ENCODE measurements at places on chromosomes 11 and 22.
A peak's percentile ranks its signal among the peaks of the same experiment; 100 is the strongest.

DNA sequence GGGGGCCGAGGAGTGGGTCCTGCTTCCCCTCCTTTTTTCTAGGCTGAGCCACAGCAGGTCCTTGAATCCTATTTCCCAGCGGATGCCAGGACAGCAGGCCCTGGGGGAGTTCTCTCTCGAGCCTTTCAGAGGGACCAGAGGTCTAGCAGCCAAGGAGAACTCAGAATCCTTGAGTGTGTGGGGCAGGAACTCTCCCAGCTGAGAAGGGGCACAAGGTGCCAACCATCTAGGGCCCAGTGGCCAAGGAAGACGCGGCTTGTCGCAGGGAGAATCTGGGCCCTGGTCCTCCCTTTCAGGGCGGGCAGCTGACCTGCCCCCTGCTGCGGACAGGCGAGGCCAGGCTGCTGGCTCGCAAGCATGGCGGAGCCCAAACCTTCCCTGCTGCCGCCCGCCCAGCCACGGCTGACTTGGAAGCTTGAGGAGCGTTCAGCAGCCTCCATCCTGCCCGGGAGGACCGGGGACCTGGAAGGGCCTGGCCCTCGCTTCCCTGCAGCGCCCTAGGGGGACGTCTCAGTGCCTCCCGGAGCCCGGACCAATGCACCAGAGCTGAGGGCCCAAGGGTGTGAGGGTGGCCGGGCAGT lies 972 bp upstream of the TSSC4 start:
- DNase-seq = peak; percentile 26

GRCh38 chr11:12625438-12626071 lies 48.7 kb upstream of the TEAD1 start:
- no peak for DNase-seq

DNA sequence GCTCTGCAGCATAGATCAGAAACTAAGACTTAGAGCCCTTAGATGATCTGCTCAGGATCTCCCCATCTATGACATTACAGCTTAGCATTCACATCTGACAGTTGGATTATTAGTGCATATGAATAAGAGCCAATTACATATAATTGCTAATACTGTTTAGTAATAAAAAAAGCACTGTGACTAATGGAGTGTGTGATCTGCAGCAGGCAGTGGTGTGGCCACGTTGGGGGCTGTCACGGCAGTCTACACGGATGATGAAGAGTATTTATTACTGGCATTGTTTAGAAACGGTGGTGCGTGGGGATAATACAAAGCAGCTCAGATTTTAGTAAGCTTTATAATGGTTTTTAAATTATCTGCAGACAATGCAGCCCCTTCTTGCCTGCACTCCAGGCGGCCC lies 93.5 kb upstream of the TIMP3 start:
- DNase-seq = no peak

DNA sequence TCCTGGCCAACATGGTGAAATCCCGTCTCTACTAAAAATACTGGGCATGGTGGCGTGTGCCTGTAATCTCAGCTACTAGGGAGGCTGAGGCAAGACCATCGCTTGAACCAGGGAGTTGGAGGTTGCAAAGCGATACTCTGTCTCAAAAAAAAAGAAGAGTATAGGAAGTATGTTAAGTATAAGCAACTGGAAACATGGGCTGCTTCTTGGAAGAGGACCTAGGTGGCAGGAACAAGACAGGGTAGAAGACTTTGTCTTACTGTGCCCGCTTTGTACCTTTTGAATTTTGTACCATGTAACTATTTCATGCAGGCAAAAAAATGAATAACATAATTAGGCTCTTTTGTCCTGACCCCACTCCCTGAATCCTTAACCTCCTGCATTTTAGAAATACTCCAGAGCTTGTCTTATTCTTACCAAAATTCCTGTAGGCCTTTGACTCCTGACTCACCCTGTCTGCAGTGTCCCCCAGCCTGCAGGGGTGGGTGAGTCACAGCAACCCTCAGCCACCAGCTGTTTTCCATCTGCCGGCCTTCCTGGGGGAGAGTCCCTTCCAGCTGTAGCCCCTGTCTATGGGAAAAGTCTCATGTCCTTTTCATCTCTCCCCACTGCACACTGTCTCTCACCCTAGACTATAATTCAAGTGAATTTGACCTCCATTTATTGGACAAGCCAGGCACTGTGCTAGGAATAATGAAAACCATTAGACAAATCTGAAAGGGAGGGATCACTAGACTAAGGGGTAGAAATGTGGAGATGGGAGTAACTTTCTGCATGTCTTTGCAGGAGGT lies 41.8 kb downstream of the TXN2 start:
- DNase-seq = no peak

DNA sequence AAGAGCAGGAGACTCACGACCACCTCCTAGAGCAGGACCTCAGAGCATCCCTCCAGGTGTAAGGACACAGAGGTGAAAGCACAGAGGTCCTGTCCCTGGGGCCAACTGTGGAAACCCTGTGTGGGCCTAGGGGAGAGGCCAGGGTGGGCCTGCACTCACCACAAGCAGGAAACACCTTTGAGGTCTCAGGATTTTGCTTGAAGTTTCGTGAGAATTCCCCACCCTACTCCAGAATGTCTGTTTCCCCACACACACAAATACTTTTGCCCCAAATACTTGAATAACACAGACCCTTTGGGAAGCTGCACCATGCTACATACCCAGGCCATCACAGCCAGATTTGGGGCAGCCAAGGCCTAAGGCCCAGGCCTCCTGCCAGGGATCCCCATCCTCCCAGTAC lies 18.1 kb downstream of the SLC43A3 start:
- no peak for DNase-seq

- DNase-seq = no peak
Measured at GRCh38 chr11:6574816-6575715, 28.4 kb downstream of the RRP8 start.

- DNase-seq = peak; percentile 83
Measured at GRCh38 chr11:69700278-69701140, 3.3 kb downstream of the FGF19 start.

GRCh38 chr11:19607656-19608360 lies 104.8 kb upstream of the NAV2 start:
- DNase-seq = no peak

DNA sequence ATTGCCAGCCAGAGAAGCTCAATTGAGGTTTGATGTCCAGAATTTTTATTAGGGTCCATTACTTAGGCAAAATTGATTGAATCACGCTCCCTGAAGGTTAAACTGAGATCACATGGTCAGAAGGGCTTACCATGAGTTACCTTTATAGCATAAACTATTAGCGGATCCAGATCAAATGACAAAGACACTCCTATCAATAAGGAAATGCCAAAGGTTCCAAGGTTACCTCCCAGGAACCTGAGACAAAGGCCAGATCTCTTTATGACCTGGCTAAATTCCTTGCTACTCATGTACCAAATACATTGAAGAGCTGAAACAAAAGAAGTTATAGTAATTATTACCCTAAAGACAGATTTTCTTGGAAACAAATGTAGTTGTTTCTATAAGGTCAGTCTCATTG lies 27.8 kb upstream of the ANO5 start:
- DNase-seq = peak; percentile 5

GRCh38 chr11:783581-784015 lies 6.3 kb downstream of the CEND1 start:
- DNase-seq = peak; percentile 93

- DNase-seq = no peak
Measured at GRCh38 chr11:62588966-62589637, 2.2 kb downstream of the TUT1 start.
